ENCODE measurements at places on chromosomes 1 and 21. TPM values are rescaled to one million over a fixed set of nuclear protein-coding genes. Genes with fewer than 3 reads are reported as not detected.

Gene MIA3
- total RNA-seq: 69.3 TPM

Gene TSPAN2
- 1.3 TPM for total RNA-seq

GRCh38 chr1:108617008-108617723, 43.7 kb downstream of the HENMT1 start:
- no peak overlapping the region for H3K4me3 ChIP-seq
- H3K4me1 ChIP-seq: peaks cover 3% of the 10 kb centered on the region
- no peak for DNase-seq
- no peaks in the 10 kb centered on the region for H3K36me3 ChIP-seq
- H3K27ac ChIP-seq: no peak overlapping the region

GRCh38 chr1:238029126-238029525, 138.4 kb upstream of the ZP4 start:
- no peaks in the 10 kb centered on the region for H3K27me3 ChIP-seq
- H3K4me1 ChIP-seq: no peaks in the 10 kb centered on the region

- H3K36me3 ChIP-seq: no peaks in the 10 kb centered on the region
- peak; percentile 40 for DNase-seq
- no peak overlapping the region for H3K27ac ChIP-seq
- no peaks in the 10 kb centered on the region for H3K27me3 ChIP-seq
Observed at GRCh38 chr1:163561580-163562295, 240.0 kb downstream of the NUF2 start.

DNA sequence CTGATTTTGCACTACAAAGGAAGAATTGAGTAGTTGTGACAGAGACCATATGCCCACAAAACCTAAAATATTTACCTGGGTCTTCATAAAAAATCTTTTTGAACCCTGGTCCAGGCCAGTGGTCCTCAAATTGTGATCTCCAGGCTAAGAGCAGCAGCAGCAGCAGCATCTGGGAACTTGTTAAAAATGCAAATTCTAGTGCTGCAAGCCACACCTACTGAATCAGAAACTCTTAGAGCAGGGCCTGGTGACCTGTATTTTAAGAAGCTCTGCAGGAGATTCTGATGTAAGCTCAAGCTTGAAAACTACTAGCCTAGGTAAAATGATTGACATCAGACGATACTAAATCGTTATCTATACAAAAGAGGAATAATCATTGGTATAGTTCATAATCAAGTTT, 112.2 kb downstream of the LRRC7 start:
- no peak overlapping the region for H3K27ac ChIP-seq
- no peak overlapping the region for H3K4me3 ChIP-seq
- DNase-seq: no peak
- H3K36me3 ChIP-seq: no peaks in the 10 kb centered on the region
- H3K4me1 ChIP-seq: no peaks in the 10 kb centered on the region

GRCh38 chr1:29993950-29994349, 729.4 kb downstream of the MATN1 start:
- no peaks in the 10 kb centered on the region for H3K36me3 ChIP-seq
- H3K4me1 ChIP-seq: no peaks in the 10 kb centered on the region
- no peak overlapping the region for H3K4me3 ChIP-seq
- no peak overlapping the region for H3K27ac ChIP-seq

- no peak overlapping the region for H3K4me3 ChIP-seq
- no peak for DNase-seq
- no peaks in the 10 kb centered on the region for H3K36me3 ChIP-seq
- H3K27me3 ChIP-seq: no peaks in the 10 kb centered on the region
- peaks cover 26% of the 10 kb centered on the region for H3K4me1 ChIP-seq
Observed at GRCh38 chr1:28127617-28128257, 39.3 kb upstream of the EYA3 start.

- peak; percentile 82 for DNase-seq
- peak overlapping the region; percentile 67 for H3K27ac ChIP-seq
- no peak overlapping the region for H3K4me3 ChIP-seq
- peaks cover 56% of the 10 kb centered on the region for H3K4me1 ChIP-seq
- no peaks in the 10 kb centered on the region for H3K27me3 ChIP-seq
- H3K36me3 ChIP-seq: peaks cover 4% of the 10 kb centered on the region
Observed at GRCh38 chr1:98914547-98914946, 90.1 kb downstream of the PLPPR5 start.

DNA sequence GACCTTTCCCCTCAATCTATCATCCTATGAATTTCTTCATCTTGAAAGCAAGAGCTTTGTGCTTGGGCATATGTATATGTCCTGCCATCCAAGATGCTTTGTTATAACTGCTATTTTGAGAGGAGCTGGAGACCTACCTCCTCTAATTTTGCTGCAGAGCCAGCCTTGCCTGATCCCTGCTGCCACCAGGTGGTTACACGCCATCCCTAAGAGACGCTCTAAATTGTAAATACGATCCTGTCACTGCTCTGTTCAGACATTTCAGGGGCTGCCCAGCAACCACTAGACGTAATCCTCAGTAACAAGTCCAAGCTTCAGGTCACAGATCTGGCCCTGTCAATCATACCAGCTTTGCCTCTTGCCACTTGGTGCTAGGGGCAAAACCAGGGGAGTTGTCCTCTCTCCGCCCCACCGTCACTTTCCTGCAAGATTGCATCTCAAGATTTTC, 32.9 kb downstream of the GPA33 start:
- no peak overlapping the region for H3K27ac ChIP-seq
- H3K36me3 ChIP-seq: no peaks in the 10 kb centered on the region
- DNase-seq: peak; percentile 76
- no peak overlapping the region for H3K4me3 ChIP-seq

DNA sequence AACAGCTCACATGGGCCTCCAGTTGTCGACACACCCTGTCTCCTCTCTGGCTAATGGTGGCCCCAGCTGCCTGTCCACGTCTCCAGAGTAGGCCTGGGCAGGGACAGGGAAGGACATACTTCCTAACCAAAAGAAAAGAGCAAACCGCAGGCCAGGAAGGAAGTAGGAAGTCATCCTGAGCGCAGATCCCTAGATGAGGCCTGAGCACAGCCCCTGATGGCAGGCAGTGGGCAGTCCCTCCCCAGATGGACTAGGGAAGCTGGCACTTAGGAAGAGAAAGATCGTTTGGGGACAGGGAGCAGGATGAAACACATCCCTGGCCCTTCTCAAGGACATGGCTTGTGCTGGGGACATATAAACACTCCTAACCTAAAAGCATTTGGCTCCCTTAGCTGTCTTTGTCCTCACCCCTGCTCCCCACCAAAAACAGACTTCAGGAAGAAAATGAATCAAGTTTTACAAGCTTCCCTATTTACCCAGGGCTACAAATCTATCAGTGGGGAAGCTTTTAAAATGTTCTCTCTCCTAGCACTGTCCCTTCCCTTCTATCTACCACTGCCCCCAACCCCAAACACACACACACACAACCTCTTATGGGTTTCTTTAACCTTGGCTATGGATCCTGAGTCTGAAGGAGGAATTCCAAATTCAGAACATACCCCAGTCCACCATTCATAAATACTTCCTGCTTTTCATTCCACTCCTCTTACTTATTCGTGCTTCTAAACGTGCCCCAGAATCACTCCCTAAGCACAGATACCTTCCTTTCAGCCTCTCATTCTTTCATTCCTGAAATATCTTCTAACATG, 21.1 kb downstream of the SSBP3 start:
- H3K27me3 ChIP-seq: no peaks in the 10 kb centered on the region
- no peak overlapping the region for H3K27ac ChIP-seq
- peaks cover 5% of the 10 kb centered on the region for H3K4me1 ChIP-seq

DNA sequence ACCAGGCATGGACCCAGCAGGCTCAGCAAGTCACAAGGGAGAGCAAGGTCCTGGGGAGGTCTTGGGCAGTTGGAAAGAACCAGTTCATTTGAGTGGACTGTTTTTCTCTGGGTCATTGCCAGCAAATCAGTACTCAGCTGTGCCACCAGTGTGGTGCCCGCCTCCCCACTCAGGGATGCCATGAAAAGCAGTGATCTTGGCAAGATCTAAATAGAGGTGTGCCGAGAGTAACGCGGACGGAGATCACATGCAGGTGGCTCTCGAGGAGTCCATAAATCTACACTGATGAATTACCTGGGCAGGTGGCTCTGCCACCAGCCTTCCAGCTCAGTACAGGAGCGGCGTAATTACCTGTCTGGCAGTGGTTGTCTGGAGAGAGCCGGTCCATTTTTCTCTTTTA, 642.2 kb downstream of the PTPRU start:
- no peak overlapping the region for H3K27ac ChIP-seq
- H3K4me1 ChIP-seq: peaks cover 5% of the 10 kb centered on the region
- H3K27me3 ChIP-seq: peaks cover 19% of the 10 kb centered on the region
- H3K36me3 ChIP-seq: no peaks in the 10 kb centered on the region

- peak within 1 kb of the TSS; percentile 71 for H3K4me3 ChIP-seq
- H3K36me3 ChIP-seq: no peaks in the 10 kb centered on the region
- H3K27ac ChIP-seq: no peak within 1 kb of the TSS
- peaks cover 44% of the 10 kb centered on the region for H3K27me3 ChIP-seq
- H3K4me1 ChIP-seq: peaks cover 57% of the 10 kb centered on the region
- peak; percentile 81 for DNase-seq
Observed at GRCh38 chr1:155078469-155079209, at the start of gene EFNA3. Gene EFNA3 (plus strand): TSS chr1:155078837. CDS start chr1:155078942, 105 bp downstream.

DNA sequence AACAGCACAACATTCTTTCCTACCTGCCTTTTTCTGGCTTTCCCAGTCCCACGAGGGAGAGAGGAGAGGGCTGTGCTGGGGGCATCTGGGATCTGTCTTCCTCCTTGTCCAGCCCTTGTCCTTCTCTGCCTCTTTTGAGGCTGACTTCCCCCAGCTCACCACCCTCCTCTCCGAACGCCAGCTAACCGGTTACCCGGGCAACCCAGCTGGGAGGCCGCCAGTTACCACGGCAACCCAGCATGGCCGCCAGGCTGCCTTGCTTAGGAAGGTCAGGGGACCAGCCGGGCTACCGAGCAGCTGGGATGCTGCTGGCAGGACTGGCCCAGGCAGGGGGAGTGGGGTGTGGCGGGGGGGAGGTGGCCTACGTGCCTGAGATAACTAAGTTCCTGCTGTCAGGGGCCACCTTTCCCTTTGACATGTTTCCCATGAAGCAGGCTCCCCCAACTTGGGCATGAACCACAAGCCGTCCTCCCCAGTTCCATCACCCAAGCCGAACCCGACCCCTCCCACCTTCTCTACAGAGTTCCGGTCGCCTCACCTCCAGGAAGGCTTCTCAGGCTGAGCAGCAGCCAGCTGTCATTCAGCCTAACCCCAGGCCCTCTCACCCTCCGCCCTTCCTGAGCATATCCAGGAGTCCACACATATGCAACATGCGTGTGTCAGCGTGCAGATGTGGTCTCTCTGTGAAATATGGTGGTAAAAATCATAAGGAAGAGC, 8.7 kb downstream of the PLEKHA6 start:
- DNase-seq: no peak
- H3K4me1 ChIP-seq: no peaks in the 10 kb centered on the region
- no peaks in the 10 kb centered on the region for H3K27me3 ChIP-seq

DNA sequence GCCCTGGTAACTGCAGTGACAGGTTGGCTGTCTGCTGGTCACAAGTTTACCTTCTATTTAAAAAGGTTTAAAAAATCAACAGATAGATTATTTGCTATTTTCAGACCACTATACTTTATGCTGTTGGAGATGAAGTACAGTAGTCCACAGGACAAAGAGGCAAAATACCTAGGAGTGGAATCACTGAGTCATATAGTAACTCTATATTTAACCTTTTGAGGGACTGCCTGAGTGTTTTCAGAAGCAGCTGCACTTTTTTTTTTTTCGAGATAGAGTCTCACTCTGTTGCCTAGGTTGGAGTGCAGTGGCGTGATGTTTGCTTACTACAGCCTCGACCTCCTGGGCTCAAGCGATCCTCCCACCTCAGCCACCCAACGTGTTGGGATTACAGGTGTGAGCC, 11.7 kb downstream of the CNIH4 start:
- no peaks in the 10 kb centered on the region for H3K4me1 ChIP-seq
- H3K36me3 ChIP-seq: peaks cover 45% of the 10 kb centered on the region
- no peak for DNase-seq
- no peaks in the 10 kb centered on the region for H3K27me3 ChIP-seq
- H3K4me3 ChIP-seq: no peak overlapping the region

DNA sequence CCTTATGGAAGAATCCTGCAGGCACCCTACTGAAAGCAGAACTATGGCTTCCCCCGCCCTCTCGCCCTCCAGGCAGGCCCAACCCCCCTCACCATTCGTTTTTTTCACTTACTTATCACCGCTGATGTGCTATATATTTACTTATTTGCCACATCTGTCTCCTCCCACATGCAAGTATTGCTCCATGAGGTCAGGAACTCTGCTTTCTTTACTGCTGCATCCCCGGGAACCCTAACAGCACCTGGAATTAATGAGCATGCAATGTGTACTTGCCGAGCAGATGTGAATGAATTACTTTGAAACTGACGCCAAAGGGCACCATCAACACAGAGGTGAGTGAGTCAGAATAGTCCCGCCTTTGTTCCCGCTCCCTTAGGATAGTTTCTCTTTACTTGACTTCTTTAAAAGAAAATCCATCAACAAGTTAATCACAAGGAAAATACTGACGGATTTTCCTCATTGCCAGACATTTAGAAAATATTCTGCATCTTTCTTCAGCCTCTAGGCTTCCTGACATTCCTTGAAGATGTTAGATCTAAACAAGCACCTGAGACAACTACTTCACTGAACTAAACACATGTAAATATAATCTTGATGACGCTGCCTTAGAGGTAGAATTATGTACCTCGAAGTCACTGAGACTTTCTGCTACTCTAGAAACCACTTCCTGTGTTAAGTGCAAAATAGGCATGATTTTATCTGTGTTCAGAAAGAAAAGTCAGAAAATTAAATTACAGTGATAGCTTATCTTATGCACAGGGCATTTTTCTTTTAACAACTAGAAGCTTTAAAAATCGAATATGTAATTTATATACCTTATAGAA, 17.5 kb upstream of the RAB4A start:
- no peaks in the 10 kb centered on the region for H3K27me3 ChIP-seq
- no peaks in the 10 kb centered on the region for H3K4me1 ChIP-seq
- no peak overlapping the region for H3K27ac ChIP-seq
- peak; percentile 44 for DNase-seq
- H3K4me3 ChIP-seq: no peak overlapping the region

DNA sequence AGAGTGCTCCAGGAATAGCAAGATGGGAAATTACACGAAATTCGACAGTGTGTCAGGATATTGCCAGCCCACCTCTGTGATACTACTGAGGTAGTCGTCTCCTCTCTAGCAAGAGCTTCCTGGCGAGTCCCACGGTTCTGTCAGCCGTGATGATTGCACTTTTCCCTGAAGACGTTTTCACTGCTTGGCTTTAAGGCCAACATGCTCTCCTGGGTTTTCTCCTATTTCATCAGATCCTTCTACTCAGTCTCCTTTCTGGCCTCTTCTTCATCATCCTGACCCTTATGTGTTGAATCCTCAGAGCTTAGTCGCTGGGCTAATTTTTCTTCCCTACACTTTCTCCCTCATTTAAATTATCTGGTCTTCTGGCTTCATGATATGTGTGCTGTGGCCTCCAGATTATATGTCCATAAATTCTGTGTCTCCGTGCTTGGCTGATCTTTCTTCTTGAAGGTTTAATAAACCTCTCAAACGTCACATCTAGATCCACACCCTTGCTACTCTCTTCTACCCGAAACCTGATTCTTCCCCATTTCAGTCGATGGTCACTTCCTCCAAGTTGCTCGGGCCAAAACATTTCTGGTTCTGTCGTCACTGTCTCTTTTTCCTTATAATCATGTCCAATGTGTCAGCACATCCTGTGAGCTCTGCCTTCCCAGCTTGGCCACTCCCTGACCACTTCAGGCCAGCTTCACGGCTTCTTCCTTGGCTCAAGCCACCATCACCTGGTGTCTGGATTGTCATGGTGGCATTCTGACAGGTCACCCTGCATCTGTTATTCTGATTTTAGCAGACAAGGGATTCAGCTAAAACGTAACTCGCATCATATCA, 12.2 kb downstream of the OR2B11 start:
- H3K27me3 ChIP-seq: peaks cover 13% of the 10 kb centered on the region
- no peak overlapping the region for H3K27ac ChIP-seq
- DNase-seq: no peak
- no peaks in the 10 kb centered on the region for H3K36me3 ChIP-seq
- H3K4me1 ChIP-seq: peaks cover 6% of the 10 kb centered on the region

GRCh38 chr1:247434005-247434404, 18.0 kb downstream of the NLRP3 start:
- no peak overlapping the region for H3K27ac ChIP-seq
- no peaks in the 10 kb centered on the region for H3K36me3 ChIP-seq
- H3K27me3 ChIP-seq: peaks cover 43% of the 10 kb centered on the region
- no peak overlapping the region for H3K4me3 ChIP-seq
- no peak for DNase-seq
- H3K4me1 ChIP-seq: 0 out of 2 replicates have a peak, but pooled peaks cover 4% of the 10 kb centered on the region
